ENCODE measurements at places on chromosomes 12 and 14.

GRCh38 chr14:68193970-68194681 is 374.5 kb downstream of the RAD51B start:
- no peak for DNase-seq

DNA sequence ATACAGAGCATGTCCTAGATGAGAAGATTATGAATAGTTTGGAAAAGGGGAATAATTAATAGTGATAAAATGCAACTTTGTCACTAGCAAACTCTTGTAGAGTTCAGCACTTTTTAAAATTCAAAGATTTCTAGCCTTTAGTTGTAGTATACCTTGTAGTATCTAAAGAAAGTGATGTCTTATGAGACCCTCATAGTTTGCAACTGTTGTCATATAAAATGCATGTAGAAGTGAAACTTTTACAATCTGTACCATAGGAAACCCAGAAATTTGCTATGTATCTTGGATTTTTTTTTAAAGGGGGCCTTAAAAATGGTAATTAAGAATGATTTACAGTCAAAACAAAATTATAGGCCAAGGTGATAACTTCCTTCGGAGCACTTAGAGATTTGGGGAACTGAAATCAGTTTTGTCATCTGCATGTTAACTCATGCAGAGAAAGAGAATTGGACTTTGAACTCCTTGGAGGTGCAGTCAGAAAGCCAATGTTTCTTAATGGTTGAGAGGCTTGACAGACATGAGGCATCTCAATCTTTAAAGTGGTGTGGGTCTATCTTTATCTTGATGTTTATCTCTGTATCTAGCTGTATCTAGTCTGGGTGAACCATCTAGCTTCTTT is 1.3 kb downstream of the LRRK2 start:
- DNase-seq, result no peak

DNA sequence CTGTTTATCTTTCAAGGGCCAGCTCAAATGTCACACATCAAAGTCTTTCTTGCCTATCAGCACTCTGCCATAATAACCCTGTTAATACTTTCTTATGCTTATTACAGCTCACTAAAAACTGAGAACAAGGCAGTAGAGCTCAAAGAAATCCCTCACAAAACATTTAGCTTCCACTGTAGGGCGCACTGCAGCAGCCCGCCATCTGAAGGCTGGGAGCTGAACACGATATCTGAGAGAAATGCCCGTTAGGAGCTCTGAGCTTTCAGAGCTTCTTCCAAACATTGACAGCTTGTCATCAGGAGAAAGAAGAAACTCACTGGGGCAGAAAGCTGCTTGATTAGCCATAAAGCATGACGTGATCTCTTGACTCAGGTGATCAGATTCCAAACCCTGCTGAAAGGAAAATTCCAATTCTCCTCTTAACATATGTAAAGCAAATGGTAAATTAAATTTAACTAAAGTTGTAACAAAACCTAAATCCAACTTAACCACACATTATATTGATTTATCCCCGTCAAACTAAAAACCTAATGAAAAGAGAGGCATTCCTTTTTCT is 175.7 kb downstream of the C12orf50 start:
- no peak for DNase-seq

DNA sequence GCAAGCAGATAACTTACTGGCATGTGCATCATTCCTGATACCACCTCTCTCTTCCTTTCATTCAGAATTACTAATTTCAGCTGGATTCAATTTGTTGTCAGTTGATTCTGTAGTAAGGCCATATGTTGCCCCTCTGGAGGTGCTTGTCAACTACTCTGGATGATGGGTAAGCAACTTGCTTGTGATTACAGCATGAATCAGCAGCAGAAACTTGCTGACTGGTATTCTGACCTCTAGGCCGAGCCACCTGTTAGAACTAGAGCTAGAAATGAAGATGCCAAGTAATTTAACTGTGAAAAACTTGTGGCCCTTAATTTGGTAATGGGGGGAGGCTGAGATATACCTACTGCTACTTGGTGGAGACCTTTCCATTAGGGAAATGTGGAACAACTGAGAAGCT is 5.1 kb downstream of the RNF10 start:
- no peak for DNase-seq

GRCh38 chr12:122003651-122004611 is 17.8 kb upstream of the BCL7A start:
- DNase-seq, result no peak

DNA sequence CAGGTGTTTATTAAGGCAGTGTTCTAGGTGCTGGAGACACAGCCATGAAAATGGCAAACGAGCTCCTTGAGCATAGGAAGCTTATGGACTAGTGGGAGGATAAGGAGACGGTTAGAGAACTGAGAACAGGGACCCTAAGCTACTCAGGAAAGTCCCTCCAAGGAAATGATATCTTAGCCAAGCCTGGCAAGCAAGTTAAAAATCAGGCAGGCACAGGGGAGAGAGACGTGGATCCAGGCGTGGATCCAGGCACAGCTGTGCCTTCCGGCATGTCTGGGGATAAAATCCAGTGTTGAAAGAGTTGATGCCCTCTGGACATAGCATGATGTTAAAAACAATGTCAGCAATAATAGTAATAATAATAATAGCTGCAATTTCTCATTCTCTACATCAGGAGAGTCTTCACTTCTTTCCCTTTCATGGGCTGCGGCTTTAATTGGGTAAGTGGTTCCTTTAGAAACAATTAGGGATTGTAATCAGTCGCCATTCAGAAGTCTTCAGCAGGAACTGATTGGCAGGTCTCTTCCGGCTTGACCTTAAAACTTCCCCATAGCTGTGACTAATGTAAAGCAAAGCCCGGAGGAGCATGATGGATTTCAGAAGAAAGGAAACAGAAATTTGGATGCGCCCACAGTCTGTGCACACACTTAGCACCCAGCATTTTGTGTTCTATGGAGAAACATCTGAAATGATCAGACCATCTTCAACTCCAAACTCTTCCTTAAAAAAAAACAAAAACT is 230.2 kb downstream of the SLC41A2 start:
- DNase-seq, result no peak

- DNase-seq, result peak; percentile 8
Observed at GRCh38 chr12:22974865-22975264, 349.9 kb downstream of the ETNK1 start.

DNA sequence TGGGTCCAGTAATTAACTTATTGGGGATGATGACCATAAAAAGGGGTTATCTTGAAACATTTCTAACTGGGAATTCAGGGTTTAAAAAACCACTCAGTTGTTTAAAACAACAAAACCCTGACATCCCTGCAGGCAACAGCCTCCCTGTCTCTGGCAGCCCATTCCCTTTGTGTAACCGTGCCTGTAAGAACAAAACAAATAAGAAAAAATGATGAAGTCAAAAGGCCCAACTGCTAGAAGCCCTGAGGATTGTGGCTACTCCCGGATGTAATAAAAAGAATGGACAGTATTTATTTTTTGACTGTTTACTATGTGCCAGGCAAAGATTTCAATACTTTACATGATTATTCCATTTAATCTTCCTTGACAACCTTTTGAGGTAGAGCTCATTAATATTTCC is 75.3 kb downstream of the TMCC3 start:
- DNase-seq, result no peak

DNA sequence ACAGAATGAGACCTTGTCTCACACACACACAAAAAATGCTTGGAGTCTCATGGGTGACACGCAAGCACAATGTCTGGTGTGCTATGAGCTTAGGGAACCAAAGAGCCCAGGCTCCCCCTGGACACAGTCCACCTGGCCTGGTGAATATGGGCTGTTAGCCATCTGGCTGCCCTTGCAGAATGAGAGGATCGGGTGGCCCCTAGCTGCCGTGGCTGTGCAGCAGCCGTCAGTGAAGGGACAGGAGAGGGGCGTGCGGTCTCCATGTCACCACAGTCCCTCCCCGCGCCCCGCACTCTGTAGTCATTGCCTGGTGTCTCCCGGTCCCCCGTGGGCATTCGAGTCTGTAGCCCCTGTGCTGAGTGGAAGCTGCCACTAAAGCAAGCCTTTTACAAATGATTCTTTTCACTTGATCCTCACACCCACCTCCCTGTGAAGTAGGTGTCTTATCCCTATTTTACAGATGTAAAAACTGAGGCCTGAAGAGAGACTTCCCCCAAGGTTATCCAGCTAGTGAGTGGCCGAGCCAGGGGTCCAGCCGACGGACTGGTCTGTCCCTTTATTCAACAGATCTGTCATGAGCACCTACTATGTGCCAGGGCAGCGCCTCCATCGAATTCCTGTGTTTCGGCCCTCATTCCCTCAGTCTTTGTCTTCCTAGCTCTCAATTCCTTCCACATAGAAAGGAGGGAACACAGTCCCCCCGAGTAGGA is 18.8 kb downstream of the MVK start:
- DNase-seq, result no peak

- DNase-seq, result no peak
Observed at GRCh38 chr12:58314610-58315009, 373.2 kb downstream of the ATP23 start.

Measured in H54 (cell line).